ENCODE measurements at places on chromosomes 12 and 14. TPM values are rescaled to one million over a fixed set of nuclear protein-coding genes. Genes with fewer than 3 reads are reported as not detected.

KRT1 gene
- total RNA-seq: not detected

CLEC9A gene
- not detected for total RNA-seq

RNASE7 gene
- total RNA-seq: not detected

SPRYD4 gene
- 1.0 TPM for total RNA-seq

FCF1 gene
- 26.4 TPM for total RNA-seq

PRB2 gene
- not detected for total RNA-seq

PHETA1 gene
- total RNA-seq: 7.0 TPM

ASPG gene
- total RNA-seq: not detected

SOCS2 gene
- total RNA-seq: 34.9 TPM

ARMH4 gene
- total RNA-seq: 1.6 TPM

TRIM9 gene
- total RNA-seq: 0.40 TPM

CCNK gene
- total RNA-seq: 36.3 TPM
